ENCODE measurements at places on chromosomes 7 and 10. TPM values are rescaled to one million over a fixed set of nuclear protein-coding genes. Genes with fewer than 3 reads are reported as not detected.

GRID1 gene
- total RNA-seq = 3.0 TPM

TMEM140 gene
- 31.2 TPM for total RNA-seq

MAP3K8 gene
- 33.7 TPM for total RNA-seq

CLDN4 gene
- 103 TPM for total RNA-seq

GDF2 gene
- not detected for total RNA-seq

DNA sequence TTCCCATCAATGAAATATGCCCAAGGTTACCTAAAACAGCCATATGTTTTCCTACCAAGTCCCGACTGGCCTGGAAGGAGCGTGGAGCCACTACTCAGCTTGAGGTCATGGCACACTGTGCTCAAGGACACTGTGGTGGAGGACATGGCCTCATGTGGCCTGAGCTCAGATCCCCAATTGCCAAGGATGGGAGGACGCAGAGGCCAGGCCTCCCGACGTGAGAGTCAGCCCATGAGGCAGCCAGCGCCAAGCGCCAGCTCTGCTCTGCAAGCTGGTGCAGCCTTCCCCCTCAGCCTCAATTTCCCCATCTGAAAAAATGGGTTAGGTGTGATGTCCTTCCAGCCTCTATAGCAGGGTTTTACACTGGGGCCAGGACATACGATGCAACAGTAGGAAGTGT, 302.6 kb downstream of the CALN1 start:
- DNase-seq = no peak

DNA sequence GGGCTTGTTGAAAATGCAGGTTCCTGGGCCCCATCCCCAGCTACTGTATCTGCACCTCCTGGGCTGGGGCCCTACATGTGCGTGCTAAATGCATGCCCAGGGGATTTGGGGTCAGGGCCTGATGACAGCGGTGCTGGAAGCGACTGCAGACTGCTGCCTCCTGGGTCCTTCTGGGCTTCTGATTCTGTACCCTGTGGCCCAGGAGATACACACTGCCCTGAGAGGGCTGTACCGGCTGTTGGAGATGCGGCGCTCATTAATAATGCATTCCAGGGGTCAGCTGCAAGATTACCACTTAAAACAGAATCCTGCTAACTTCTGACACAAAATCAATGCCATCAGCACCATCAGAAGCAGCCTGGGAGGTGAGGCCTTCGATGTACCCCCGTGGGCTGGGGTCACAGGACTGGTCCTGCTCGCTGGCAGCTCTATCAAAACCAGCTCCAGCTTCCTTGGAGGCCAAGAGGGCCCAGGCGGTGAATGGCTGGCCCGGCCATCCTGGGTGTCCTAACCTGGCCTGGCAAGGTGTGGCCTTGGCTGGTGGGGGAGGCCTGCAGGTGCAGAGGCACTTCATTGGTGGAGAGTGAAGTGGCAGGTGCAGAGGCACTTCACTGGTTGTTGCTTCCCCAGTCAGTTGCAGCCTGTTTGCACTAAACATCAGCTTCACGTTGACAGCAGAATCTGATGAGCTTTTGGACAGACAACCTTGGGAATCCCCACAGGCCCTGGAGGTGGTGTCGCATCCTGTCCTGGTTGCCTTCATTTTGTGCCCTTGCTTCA, 79.2 kb downstream of the GLRX3 start:
- DNase-seq = peak; percentile 54

GRCh38 chr10:8023321-8023720, 31.2 kb upstream of the GATA3 start:
- no peak for DNase-seq

All from upper lobe of right lung (tissue), 1 donor.